SK-N-DZ (cell line): ENCODE measurements at places on chromosomes 4 and X.

GRCh38 chr4:140103676-140104075 is 50.3 kb downstream of the MAML3 start:
- DNase-seq, result no peak

GRCh38 chr4:141659539-141659938 is 23.2 kb downstream of the IL15 start:
- no peak for DNase-seq

DNA sequence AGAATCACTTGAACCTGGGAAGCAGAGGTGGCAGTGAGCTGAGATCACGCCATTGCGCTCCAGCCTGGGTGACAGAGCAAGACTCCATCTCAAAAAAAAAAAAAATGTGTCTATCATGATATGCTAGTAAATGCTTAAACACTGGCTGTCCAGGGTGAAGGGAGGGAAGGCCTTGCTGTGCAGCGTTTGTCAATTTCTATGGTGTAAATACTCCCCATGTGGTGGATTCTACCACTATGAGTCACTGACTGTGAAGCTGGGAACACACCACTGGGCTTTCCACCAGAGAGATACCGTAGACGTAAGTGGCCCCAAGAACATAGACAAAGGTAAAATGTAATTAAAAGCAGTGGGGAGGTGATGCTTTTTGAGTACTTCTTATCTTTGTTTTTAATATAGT is 51.3 kb upstream of the LEF1 start:
- no peak for DNase-seq

DNA sequence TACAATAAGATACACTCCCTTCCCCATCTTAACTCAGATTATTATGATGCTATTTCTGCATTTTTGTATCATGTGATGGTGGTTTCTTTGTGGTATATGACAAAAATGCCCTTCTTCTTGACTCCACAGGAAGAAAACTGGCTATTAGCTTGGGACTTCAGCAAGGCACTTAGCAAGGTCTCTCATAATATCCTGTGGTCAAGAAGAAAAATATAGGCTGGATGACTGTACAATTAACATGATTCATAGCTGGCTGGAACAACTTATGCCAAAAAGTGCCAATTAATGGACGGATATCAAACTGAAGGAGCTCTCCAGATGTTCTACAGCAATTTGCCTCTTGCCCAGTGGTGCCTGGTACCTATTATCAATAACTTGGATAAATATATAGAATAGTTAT is 2.3 kb upstream of the MID1IP1 start:
- no peak for DNase-seq

- no peak for DNase-seq
These were observed 5.9 kb upstream of the HPGD start for GRCh38 chr4:174528226-174528625.

GRCh38 chr4:106914223-106914622 is 121.9 kb downstream of the DKK2 start:
- DNase-seq, result no peak

GRCh38 chrX:43176686-43177085 is 398.7 kb upstream of the PPP1R2C start:
- DNase-seq, result no peak
